Fibroblast of skin of right quadriceps (primary cell): ENCODE measurements at places on chromosomes 2 and 18.
A peak's percentile ranks its signal among the peaks of the same experiment; 100 is the strongest.

- DNase-seq = peak; percentile 96
Measured at GRCh38 chr2:160387558-160388262, 105.9 kb downstream of the RBMS1 start.

DNA sequence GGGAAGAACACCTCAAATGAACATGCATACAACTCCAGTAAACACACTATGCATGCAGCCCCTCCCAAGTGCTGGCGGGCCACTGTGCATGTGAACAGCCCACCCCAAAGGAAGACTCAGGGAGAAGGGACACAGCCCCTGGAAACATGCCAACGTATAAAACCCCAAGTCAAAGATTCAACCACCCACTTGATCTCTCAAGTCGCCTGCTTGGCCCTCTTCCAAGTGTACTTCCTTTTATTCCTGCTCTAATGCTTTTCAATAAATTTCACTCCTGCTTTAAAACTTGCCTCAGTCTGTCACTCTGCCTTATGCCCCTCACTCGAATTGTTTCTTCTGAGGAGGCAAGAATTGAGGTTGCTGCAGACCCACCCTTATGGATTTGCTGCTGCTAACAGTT lies 139.1 kb downstream of the C1D start:
- DNase-seq = peak; percentile 23

DNA sequence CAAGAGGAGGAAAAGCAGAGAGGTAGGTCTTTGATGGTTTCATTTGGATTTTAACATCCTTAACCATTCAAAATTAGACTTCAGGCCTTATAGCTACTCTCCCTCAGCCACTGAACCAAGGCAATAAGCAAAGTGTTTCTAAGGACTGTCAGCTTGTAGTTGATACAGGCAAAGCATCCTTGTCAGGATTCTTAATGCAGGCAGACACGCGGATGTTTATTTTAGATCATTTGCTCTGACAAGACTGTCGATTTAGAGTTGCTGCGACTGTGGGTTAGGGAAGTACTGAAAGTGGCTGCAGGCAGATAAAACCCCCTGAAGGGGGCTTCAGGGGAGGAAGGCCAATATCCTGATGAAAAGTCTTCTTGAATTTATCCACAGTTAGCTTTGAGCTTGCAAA lies 46.6 kb downstream of the CDH20 start:
- DNase-seq = no peak

GRCh38 chr2:47172156-47172921 lies 17.2 kb upstream of the STPG4 start:
- DNase-seq = no peak

- DNase-seq = peak; percentile 4
Measured at GRCh38 chr18:38025433-38026038, 459.9 kb upstream of the CELF4 start.

DNA sequence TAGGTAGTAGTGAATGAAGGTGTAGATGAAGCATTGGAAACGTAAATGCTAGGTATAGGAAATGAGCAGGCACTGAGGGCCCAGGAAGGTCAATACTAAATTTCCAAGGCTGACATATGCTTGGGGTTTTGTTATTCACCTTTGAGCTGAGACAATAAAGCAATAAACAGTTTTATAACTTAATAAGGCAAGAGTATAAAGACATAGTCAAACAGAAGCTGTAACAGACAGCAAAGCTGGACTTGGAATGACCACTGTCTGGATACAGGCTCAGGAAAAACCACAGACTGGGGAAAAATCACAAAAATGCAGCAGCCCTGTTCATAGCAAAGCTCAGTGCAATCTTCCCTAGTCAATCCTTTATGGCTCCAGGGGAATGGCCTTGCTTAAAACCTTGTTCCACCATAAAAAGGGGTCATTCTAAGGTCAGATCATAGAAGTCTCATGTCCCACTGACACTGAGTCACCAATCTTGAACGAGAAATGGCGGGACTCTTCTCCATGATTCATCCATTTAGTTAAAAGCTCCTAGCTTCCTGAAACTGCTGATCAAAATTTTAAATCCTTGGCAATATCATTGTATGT lies 493.3 kb downstream of the CMPK2 start:
- peak; percentile 97 for DNase-seq

GRCh38 chr2:100539221-100539620 lies 23.6 kb upstream of the PDCL3 start:
- no peak for DNase-seq

GRCh38 chr2:118442046-118442445 lies 353.8 kb downstream of the INSIG2 start:
- no peak for DNase-seq

- no peak for DNase-seq
Measured at GRCh38 chr18:4510160-4510559, 55.1 kb upstream of the DLGAP1 start.

DNA sequence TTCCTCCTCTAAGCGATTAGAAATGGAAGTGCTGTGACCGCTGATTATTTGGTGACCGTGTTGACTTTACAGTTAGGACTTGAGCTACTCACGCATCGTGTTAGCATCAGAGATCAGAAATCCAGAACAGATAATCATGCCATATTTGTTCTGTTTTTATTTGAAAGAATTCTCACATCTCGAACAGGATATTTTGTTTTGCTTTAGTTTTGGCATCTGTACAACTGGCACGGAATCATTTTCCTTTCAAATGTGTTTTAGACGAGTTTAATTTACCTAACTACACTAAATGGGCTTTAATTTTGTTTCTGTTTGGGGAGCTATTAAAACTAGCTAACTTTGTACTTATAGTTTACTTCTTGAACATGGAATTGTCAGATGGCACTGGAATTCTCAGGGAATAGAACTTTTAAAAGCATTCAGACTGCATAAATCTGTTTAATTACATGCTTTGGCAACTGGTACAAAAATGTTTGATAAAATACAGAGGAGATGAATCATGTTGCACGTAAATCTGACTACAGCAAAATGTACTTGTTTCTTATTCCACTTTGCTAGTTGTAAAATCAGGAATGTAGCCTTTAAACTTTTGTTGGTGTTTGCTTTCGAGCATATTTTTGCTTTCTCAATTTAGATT lies 1.4 kb downstream of the ITPRID2 start:
- peak; percentile 65 for DNase-seq

GRCh38 chr18:9321017-9321452 lies 13.5 kb upstream of the TWSG1 start:
- peak; percentile 87 for DNase-seq

DNA sequence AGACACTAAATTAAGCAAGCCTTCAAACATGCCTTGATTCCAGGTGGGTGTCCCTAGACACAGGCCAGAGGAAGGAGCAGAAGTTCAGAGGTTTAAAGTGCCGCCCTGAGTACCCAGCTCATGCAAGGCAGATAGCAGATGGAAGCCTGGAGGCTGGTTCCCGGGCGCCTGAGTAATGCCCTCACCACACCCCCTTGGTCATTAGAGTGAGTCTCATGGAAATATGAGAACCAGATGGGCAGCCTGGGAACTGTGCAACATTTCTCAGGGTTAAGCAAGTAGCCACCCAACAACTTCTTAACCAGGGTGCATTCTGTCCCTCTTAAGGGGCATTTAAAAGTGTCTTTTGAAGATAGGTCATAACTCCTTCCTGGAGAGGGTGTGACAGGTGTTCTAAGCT lies 44.1 kb downstream of the TGFA start:
- no peak for DNase-seq

- DNase-seq = peak; percentile 33
Measured at GRCh38 chr2:180505203-180505602, 475.2 kb upstream of the UBE2E3 start.

GRCh38 chr18:5746844-5747243 lies 148.5 kb downstream of the TMEM200C start:
- DNase-seq = no peak

GRCh38 chr2:125581557-125581956 lies 1074.4 kb upstream of the GYPC start:
- DNase-seq = no peak

GRCh38 chr18:45518311-45519155 lies 96.7 kb upstream of the SLC14A2 start:
- DNase-seq = peak; percentile 13

DNA sequence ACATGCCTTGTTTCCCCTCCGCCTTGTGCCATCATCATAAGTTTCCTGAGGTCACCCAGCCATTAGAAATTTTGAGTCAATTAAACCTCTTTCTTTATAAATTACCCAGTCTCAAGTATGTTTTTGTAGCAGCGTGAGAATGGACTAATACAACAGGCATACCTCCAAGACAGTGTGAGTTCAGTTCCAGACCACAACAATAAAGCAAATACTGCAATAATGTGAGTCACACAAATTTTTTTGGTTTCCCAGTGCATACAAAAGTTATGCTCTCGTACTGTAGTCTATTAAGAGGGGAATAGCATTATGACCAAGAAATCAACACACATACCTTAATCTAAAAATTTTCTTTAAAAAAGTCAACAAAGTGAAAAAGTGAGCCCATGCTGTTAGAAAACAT lies 217.2 kb downstream of the NR4A2 start:
- DNase-seq = peak; percentile 6

GRCh38 chr2:9200633-9201015 lies 6.0 kb upstream of the ASAP2 start:
- DNase-seq = no peak

GRCh38 chr2:6412533-6413091 lies 453.1 kb downstream of the CMPK2 start:
- DNase-seq = peak; percentile 66

GRCh38 chr2:104744537-104744936 lies 109.4 kb upstream of the POU3F3 start:
- no peak for DNase-seq

DNA sequence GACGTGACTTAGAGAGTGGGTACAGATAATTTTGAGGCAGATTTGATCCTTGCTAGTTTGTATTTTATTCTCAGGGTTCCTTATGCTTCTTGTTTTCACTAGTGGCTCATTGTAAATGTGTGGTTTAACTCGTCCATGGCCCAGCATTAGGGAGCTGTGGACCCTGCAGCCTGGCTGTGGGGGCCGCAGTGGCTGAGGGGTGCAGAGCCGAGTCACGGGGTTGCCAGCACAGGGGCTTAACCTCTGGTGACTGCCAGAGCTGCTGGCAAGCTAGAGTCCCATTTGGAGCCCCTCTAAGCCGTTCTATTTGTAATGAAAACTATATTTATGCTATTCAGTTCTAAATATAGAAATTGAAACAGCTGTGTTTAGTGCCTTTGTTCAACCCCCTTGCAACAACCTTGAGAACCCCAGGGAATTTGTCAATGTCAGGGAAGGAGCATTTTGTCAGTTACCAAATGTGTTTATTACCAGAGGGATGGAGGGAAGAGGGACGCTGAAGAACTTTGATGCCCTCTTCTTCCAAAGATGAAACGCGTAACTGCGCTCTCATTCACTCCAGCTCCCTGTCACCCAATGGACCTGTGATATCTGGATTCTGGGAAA lies 269.9 kb downstream of the MYT1L start:
- DNase-seq = no peak

- DNase-seq = no peak
Measured at GRCh38 chr2:48397281-48397680, 132.7 kb upstream of the STON1 start.

DNA sequence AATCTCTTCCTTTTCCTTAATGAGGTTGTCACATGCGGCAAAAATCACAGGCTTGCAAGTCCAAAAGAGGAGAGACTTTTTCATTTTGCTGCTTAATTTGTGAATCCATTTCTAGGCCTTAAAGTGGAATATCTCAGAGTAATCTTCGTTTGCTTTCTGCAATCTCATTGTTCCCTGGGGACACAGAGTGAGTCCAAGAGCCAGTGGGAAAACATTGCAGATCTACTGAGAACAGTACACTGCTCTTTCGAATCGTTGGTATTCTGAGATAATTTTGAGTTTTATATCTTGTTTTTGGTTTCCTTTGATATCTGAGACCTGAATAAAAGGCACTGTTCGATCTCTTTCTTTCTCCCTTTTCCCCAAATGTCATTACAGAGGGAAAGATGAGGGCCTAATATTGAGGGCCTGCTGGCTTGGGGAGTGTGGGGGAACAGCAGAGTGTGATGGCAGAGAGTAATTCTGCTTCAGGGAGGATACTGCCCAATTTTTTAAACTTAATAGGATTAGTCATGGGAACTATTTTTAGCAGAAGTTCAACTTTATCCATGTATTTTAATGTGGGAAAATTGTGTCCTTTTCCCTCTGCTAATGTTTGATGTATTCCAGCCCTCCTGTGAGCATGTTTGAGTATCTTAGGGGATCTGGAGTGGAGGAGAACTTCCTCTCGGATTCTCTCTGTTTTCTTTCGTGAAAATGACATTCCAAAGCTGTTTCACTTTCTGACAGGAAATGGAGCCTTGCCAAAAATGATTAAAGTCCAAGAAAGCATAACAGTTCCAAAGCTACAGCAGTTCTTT lies 418.2 kb upstream of the ZEB2 start:
- DNase-seq = peak; percentile 88

GRCh38 chr18:23811176-23811575 lies 121.9 kb downstream of the LAMA3 start:
- DNase-seq = no peak

- no peak for DNase-seq
Measured at GRCh38 chr2:227163485-227163997, 464 bp downstream of the COL4A4 start.

DNA sequence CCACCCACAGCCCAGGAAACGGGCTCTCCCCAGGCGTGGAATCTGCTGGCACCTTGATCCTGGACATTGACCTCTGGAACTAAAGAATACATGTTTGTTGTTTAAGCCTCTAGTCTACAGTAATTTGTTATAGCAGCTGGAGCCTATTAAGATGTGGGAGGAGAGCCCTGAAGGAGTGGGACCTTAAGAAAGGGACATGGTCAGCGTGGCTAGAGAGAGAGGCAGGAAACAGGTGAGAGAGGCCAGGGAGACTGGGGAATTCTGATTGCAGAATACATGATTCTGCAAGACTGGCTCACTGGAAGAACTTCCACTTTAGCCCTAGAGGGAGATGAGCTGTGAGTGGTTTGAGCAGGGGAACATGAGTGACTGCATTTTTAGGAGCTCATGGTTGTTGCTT lies 83.2 kb downstream of the CD8B2 start:
- no peak for DNase-seq

DNA sequence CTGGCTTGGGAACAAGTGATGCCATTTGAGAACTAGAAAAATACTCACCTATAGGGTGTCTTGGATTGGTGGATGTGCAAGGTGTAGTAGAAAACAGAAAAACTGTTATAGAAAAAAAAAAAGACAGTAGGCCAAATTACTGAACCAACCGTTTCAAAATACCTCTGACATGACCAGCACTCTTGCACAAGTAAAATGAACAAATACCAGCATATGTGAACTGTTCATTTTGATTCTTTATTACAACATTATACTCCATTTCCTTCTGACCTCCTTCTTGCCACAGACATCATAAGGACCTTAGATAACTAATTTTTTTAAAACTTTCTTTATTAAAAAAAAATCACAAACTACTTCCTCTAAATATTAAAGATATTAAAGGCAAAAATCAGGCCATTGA lies 125.5 kb downstream of the ATAD2B start:
- DNase-seq = peak; percentile 49

- DNase-seq = no peak
Measured at GRCh38 chr2:20565623-20566236, 85.2 kb downstream of the HS1BP3 start.
